ENCODE measurements at places on chromosomes 1 and 21. TPM values are rescaled to one million over a fixed set of nuclear protein-coding genes. Genes with fewer than 3 reads are reported as not detected.

DNA sequence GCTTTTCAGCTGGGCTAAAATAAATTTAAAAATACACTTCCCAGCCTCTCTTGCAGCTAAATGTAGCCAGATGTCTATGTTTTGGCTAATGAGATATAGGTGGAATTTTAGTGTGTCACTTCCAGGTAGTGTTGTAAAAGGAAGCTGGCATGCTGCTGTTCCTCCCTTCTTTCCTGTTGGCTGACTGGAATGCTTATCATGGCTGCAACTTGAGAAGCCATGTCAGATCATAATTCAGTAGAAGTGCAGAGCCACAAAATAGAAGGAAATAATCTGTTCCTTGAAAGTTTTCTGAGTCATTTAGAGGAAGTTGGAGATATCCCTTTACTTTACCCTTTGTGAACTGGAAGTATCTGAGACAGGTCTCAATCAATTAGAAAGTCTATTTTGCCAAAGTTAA is 10.9 kb upstream of the RBM15 start:
- DNase-seq = no peak

DNA sequence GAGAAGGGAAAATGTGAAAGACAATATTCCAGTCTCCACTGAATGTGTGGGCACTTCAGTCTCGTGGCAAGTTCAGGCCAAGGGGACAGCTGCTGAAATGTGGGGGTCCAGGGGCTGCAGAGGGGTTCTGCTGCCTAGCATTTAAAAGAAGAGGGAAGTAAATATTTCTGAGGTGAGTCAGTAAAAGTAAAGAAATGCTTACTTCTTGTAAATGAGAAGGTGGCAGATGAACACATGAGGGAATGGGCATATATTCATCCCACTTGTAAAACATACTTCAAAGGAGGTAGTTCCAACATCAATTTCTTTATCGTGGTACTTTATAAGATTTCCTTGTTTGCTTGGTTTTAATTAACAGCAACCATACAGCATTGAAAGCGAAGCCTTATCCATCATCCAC is 63.1 kb upstream of the HIVEP3 start:
- DNase-seq = no peak

GRCh38 chr1:37393173-37394120 is 80.9 kb upstream of the ZC3H12A start:
- DNase-seq = no peak

GRCh38 chr21:26195708-26196107 is 25.1 kb upstream of the APP start:
- no peak for DNase-seq

GRCh38 chr1:22915231-22915630 is 57.4 kb downstream of the LACTBL1 start:
- DNase-seq = no peak

Gene C1orf94
- total RNA-seq = not detected

Gene ALX3
- total RNA-seq = not detected
